ENCODE measurements at places on chromosomes 16 and 17.

DNA sequence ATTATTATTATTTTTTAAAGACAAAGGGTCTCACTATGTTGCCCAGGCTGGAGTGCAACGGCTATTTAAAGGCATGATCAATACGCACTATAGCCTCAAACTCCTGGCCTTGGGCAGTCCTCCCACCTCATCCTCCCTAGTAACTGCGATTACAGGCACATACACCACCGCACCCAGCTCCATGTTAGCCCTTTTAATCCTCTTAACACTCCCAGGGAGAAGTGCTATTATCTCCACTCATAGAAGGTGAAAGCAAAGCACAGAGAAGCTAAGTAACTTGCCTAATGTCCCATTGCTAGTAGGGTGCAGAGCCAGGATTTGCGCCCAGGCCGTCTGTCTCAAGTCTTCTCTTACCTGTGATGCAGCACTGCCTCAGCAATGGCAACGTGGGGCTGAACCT, 5.0 kb downstream of the HAS3 start:
- no peak for DNase-seq

DNA sequence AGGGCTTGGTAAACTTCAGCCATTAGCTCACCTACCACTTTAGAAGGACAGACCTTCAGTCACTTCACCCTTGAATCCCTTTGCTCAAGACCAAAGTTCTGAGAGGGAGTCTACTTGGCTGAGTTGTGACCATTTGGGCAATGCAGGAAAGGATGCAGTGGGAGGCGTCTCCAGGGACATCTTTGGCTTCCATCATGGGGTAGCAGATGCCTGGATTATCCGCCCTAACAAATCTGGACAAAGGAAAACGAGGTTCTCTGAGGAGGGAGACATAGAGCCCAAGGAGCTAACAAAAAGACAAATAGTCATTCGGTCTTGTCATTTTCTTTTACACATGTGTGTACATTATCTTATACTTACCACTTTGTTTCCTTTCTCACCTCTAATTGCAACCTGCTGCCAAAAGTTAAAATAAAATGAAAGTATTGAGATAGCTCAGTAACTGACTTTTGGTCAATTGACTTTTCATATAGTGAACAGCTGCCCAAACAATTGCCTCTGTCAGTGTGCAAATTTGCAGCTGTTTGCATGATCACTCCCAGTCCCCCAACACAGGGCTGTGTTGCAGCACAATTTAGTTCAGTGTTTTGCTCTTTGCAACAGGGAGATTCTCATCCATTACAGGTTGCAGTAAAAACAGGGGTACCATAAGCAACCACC, 108.9 kb upstream of the EEF2KMT start:
- DNase-seq = no peak

DNA sequence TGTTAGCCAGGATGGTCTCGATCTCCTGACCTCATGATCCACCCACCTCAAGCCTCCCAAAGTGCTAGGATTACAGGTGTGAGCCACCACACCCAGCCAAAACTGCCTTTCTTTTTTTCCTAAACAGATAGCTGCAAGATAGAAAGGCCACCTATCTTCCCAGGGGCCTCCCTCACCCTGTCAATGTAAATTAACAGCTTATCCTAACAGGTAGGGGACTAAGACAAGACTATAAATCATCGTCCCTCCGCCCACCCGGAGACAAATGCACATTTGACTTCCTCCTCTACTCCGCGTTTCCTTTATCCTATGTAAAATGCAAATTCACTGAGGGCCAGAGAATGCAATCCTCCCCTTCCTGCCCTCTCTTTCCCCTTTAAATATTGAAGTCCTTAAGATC, 71.4 kb downstream of the MARF1 start:
- DNase-seq = no peak

DNA sequence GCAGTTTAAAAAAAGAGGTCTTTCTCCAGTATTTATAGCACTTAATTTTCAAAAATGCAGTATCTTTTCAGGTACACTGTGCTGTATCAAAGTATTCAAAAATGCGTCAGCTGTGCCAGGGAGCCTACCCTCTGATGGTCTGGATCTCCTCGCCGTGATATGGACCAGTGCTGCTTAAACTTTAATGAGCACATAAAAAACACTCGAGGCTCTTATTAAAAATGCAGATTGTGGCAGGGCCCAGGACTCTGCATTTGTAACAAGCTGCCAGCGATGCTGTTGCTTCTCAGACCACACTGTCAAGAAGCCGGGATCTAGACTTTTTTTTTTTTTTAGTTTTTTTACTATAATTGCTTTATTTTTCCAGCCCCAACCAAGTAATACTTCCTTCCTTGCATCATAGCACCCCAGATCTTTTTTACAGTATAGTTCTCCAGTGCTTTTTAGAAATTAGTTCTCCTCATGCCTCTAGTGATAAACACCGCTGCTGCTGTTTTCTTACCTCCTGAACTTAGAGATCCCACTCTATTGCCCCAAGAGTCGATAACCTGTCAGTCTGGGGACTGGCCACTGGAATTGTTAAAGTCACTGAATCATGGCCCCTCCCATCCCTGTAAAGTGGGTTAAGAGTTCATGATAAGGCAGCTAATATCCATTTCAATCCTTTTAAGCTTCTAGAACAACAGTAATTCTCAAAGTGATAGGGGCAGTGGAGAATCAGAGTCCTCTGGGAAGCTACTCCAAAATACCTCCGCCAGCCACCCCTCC, 1.6 kb upstream of the SMARCD2 start:
- no peak for DNase-seq

- no peak for DNase-seq
Observed at GRCh38 chr16:85619101-85619891, 6.2 kb downstream of the GSE1 start.

GRCh38 chr17:74474043-74474792, 7.8 kb downstream of the CD300A start:
- peak; percentile 34 for DNase-seq

DNA sequence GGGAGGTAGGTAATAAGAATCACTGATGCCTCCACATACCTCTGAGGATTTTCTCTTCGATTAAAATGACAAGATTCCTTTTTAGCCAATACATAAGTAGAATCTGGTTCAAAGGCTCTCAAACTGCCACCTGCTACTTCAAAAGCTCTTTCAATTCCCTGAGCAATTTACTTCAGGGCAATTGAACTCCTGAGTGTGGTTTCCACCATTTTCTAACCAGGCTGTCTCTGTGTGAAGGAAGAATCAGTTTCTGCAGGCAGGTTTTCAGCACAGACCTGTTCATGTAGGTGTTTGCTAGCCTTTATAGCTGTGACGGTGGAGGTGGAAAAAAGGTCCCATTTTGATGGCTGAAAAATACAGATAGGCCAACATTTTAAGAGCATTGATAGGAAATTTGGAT, 18.2 kb upstream of the HS3ST3B1 start:
- DNase-seq = no peak

DNA sequence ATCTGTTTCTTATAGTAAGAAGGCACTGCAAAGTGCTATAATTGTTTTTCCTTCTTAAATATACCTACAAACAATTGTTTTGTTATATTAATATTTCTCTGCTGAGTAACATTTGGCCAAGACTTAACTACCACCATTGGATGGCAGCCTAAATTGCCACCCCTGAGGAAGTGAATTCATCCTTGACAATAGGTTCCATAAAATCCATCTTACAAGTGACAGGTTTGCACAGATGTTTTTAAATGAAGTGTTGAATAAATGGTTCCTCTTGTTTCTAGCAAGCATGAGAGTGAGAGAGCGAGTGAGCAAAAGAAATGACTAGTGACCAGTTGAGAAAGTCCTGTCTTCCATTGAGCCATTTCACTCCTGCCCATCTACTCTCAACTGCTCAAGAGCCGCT, 8.3 kb upstream of the MPHOSPH6 start:
- no peak for DNase-seq

DNA sequence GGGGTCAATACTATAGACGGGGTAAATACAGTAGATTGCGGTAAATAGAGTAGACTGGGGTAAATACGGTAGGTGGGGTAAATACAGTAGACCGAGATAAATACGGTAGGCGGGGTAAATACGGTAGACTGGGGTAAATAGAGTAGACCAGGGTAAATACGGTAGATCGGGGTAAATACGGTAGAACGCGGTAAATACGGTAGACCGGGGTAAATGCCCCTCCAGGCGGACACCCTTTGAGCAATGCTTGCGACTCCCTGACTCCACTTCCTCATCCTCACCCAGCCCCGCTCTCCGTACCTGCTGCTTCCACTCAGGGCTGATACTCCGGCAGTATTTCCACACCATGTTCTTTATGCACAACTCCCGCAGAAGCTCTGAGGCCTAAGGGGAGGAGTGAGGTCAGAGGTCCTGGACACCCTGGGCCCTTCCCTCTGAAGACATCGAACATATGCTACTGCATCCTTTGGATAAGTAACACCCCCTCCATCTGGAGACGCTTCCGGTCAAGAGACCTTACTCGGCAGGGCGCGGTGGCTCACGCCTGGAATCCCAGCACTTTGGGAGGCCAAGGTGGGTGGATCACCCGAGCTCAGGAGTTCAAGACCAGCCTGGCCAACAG, 13.3 kb upstream of the CRK start:
- no peak for DNase-seq

- no peak for DNase-seq
Observed at GRCh38 chr17:50062293-50063243, 6.7 kb downstream of the ITGA3 start.

DNA sequence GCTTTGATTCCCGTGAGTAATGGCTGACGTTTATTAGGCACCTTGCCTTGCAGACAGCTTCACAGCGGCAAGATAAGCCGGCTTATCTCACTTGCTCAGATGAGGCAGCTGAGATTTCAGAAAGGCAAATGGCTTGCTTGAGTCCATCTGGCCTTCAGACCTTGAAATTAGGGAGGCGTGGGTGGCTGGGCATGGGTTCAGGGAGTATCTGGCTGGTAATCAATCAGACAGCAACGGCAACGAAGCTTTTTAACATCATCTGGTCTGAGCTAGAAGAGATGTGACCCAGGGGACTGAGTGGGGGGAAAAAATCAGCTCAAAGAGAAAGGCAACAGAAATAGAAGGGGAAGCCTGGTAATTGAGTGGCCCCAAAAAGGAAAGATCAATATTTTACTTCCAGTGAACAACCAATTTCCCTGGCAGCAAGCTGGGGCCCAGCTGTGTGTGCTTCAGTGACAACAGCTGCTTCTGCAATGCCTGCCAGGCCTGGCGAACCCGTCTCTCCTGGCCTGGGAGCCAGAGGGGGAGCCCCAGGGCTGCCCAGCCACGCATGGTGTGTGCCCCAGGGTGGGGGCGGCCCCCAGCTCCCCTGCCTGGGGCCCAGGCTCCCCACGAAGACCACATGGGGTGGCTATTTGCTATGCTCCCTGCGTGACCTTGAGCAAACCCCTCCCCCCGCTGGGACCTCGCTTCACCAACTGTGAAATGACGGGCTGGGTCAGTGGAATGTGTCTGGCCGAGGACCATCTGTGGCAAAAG, 34.0 kb downstream of the RAB11FIP4 start:
- DNase-seq = no peak

DNA sequence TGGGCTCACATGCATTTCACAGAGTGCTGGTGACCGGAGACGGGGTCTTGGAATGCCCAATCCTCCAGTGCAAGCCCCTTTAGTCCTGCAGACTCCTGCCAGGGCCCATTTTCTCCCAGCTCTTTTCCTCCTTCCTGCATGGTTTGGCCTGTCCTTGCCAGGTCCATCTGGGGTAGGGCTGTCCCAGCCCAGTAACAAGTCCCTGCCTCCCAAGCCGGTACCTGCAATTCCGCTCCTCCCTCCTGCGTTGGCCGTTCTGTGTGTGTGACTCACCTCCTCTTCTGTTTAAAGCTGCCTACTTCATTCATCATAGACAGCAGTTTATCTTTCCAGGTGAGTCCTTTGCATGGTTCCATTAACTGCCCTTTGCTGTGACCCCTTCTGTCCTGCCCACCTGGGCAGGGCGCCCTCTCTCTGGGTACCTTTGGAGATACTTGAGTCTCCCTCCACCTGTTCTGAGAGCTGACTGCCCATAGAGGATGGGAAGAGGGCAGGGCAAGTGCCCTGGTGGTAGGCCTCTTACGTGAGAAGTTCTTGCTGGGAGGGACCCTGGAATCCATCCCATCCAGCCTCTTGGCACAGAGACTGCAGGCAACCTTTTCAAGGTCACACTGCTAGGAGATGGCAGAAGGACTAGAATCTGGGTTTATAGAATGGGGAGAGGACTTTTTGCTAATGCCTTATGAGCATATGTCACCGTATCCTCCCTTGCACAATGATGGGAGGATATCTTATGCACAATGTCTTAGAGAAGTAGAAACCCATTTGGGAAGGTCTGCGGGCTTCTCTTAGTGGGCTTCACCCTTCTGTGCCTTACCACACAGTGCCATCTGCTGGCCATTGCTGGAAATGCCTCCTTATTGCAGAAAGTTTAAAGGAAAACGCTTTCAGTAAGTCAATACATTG, 29.7 kb upstream of the LGALS9 start:
- peak; percentile 80 for DNase-seq

- DNase-seq = no peak
Observed at GRCh38 chr16:70681382-70682238, 4.2 kb downstream of the MTSS2 start.

DNA sequence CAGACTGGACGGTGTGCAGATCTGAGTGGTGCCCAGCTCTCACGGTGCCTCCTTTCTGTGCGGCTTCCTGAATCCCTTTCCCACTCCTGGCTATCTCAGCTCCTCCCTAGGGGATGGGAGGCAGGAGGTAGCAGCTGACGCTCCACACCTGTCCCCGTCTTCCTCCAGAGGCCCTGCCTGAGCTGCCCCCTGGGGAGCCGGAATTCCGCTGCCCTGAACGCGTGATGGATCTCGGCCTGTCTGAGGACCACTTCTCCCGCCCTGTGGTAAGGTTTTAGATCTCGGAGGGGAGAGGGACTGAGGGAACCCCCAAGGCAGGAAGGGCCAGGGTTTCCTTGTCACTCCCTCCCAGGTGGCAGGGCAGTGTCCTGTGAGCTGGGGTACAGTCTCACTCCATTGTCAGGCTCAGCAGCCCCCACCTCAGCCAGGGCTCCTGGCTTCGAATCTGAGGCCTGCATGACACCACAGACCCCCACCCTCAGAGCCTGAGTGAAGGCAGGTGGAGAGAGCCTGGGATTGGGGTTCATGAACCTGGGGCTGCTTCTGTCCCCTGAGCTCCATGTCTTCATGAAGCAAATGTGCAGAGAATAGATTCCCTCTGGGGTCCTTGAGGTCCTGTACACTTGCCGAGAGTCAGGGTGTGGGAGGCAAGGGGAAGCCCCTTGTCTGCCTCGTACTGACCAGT, 6.6 kb downstream of the DEF8 start:
- DNase-seq = no peak

DNA sequence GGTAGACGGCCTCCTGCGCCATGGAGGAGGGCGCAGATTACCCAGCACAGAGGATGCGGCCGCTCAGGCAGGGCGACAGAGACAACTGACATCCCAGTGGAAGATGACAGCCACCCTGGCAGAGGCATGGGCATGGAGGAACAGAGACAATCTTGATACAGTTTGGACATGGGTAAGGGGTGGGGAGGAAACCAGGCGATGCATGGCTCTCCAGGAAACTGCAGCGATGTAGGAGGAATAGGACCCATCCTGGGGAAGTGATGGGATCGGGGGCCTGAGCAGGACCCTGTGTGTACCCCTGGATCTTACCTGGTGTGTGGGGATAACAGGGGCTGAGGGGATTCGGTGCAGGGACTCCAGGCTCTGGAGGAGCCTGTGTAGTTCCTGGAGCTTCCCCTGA, 4.6 kb downstream of the OSBPL7 start:
- no peak for DNase-seq

GRCh38 chr17:8869114-8869815, 1.8 kb upstream of the PIK3R6 start:
- no peak for DNase-seq

- no peak for DNase-seq
Observed at GRCh38 chr17:79965806-79966205, 69.9 kb downstream of the TBC1D16 start.

GRCh38 chr16:50580180-50580798, 32.1 kb downstream of the NKD1 start:
- no peak for DNase-seq

Measured in CD4-positive, alpha-beta T cell treated with Interleukin-12 subunit alpha and Interleukin-12 subunit beta, for 1 hour (primary cell).